ENCODE measurements at places on chromosomes 2 and 18.

GRCh38 chr2:198717451-198717850 is 740.3 kb downstream of the SATB2 start:
- DNase-seq = no peak

DNA sequence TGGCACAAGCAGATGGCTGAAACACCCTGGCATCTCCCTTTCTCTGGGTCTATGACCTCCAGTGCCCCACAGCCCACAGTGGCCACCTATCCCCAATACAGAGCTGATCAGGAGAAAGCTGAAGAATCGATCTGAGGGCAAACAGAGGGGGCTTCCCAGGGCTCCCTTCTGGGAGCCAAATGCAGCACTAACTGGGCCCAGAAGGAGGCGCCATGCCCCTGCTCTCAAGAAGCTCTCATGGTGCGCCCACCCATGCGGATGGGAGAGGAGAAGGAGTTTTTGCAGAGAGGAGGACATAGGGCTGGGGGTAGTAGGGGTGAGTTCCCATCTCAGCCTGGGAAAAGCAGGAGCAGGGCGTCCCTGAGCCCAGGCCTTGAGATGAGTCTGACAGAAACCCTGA is 787.3 kb upstream of the RAB6C start:
- DNase-seq = no peak

- DNase-seq = no peak
Measured at GRCh38 chr18:39555496-39555895, 1989.9 kb upstream of the CELF4 start.

GRCh38 chr2:58913082-58913726 is 672.1 kb upstream of the FANCL start:
- no peak for DNase-seq

DNA sequence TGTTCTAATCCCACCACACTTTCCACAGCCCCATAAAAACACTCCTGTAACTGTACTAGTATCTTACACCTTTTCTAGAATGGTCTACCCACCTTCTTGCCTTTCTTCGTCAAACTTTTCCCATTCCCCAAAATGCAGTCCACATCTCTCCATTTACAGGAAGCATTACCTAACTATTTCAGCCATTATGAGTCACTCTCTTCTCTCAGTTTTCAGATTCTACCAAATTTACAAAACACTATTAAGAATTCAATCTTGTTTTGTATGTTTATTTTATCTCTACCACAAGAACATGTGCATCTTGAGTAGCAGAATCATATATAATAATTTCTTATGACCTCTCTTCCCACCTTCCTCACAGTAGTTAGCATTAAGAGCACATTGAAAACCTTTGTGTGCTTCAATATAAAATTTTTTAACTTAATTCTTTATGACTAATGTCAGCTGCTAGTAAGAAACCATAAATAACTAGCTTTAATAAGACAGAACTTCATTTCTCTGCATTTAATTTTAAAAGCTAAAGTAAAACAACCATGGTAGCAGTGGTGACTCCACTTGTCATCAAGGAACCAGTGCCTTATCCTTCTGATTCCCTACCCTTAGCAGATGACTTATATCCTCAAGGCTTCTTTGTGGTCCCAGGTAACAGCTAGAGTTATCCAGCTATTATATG is 56.6 kb upstream of the MAP2 start:
- no peak for DNase-seq

DNA sequence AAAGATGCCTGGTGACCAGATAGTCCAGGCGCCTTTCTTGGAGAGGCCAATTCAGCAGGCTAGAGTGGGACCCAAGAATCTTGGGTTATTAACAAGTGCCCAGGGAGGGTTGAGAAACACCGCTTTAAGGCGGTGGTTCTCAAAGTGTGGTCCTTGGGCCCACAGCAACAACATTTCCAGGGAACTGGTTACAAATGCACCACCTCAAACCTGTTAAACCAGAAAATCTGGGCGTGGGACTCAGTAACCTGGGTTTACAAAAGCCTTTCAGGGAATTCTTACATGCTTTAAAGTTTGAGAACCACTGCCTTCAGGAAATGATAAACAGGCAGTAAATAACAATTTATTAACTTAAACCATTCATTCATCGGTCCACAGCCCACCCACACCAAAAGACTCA is 92.5 kb downstream of the SP3 start:
- no peak for DNase-seq

- DNase-seq = peak; percentile 55
Measured at GRCh38 chr2:45014016-45014702, 4.9 kb upstream of the SIX2 start.

DNA sequence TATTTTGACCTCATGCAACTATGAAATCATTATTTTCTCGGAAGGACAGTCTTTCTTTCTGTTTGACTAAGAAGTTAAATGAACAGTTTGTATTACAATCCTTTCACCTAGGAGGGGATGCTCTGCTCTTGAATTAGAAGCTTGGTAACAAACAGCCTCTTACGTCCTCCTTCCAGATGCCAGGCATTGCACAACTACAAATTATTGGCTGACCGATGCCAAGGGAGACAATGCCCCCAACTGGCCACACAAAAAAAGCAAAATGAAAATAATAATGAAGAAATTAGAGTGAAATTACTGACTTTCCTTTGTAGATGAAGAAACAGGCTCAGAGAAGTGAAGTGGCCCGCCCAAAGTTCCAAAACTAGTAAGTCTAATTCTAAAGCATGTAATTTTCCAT is 177.9 kb downstream of the CYRIA start:
- peak; percentile 13 for DNase-seq

DNA sequence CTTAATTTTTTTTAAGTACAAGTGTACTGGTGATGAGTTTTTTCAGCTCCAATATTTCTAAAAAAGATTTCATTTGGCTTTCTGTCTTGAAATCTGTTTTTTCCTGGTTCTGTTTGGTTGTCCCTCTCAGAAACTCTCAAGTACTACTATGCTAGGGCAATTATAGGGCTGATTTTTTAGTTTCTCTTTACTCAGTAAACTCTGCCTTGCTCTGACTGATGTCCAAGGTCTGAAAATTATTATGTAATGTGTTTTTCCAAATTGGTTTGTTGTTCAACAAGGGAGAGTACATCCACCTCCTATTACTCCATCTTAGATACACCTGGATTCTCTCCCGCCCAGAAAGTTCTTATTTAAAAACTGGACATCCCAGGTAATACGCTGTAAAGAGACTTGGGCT is 877.7 kb downstream of the CBLN2 start:
- DNase-seq = no peak

DNA sequence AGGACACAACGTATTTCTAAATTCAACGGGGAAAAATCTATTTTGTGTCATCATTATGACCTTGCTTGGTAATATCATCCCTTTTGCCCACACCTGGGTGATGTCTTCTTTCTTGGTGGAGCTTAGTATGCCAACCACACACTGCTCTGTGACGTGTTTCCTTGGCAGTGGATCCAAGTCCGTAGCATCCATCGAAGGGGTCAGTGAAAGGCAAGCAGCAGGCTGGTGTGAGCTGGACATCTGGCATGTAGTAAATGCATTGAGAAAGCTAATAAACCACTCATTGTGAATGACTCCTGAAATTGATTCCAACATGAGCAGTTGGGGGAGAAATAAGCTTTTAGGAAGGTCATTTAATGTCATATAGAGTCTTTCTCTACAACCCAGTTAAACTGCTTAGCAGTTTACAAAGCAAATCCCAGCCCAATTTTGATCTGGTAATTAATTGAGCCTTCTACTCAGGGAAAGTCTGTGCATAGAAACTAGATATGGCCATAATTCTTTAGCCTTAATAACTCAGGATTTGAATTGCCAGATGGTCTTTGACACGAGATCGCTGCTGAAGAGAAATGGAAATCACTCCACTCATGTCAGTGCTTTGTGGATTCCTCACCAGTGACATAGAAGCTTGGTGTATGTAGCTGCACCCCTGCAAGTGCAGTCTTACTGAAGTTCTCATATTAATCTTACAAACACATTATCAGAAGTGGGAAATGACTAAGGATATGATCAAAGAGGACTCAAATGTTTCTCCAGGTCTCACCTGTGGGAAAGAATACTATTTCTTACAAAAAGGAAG is 494.8 kb downstream of the CMPK2 start:
- DNase-seq = no peak

DNA sequence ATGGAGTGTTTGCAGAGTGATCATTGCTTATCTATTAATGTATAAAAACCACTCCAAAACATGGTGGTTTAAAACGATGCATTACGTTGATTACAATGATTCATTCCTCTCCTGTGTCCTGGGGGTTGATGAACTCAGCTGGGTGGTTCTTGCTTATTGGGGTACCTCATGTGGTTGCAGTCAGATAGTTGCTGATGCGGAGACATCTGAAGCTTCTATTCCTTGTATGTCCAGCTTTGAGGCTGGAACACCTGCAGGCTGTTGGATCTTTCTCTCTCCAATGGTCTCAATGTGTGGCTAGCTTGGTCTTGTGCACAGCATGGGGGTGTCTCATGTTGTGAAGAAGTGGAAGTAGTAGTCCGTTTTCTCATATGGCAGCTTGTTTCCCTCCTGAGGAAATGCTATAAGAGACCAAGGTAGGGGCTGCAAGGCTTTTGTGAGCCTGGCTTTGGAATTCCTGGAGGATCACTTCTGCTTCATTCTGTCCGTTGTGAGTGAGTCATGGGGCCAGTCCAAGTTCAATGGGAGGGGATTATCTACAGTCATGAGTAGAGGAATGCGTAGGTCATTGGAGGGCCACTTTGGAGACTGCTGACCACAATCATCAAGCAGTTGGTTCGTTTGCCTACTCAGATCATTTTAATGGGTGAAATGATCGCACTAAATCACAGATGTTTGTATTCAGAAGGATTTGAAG is 601.0 kb downstream of the SLC4A3 start:
- DNase-seq = no peak

- DNase-seq = peak; percentile 37
Measured at GRCh38 chr2:66576561-66577320, 141.8 kb downstream of the MEIS1 start.

DNA sequence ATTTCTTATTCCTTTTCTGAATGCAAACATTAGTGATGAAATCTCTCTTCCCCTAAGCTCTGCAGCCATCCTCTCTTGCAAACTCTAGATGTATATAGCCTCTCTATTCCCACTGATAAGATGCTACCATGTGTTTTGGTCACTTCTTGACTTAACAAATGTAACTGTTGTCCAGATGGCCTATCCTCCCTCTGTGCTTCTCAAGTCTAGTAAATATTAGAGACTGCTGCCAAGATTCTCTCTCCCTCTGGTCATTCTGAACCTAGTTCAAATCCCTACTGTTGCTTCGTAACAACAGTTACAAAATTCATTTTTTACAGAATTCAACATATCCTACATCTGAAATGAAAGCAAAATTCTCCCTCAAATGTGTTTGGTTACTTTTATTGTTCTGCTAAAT is 156.6 kb downstream of the TXNL1 start:
- DNase-seq = peak; percentile 43

GRCh38 chr18:56119681-56120080 is 518.7 kb downstream of the TXNL1 start:
- DNase-seq = no peak

- DNase-seq = no peak
Measured at GRCh38 chr18:50682852-50683251, 123.0 kb downstream of the MAPK4 start.
